ENCODE measurements at places on chromosomes 4 and X. TPM values are rescaled to one million over a fixed set of nuclear protein-coding genes. Genes with fewer than 3 reads are reported as not detected.

DNA sequence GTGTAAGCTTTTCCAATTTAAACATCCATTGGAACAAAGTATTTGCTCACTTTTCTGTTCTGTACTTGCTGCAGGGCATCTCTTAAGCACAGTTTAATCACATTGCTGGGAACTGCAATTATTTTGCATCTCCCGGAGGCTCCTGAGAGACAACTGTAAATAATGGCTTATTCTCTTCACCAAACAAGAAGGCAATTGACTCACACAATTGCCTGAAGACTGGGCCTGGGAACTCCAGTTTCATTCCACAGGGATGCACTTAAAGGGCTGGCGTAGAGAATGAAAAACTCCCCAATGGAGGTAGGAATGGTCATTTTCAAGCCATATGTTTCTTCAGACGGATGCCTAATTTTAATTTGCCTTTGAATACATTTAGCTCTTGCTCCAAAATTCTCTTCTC lies 29.5 kb downstream of the TFDP3 start:
- no peaks in the 10 kb centered on the region for H3K36me3 ChIP-seq
- no peak for DNase-seq
- peaks cover 3% of the 10 kb centered on the region for H3K27me3 ChIP-seq

- no peaks in the 10 kb centered on the region for H3K27me3 ChIP-seq
- peak overlapping the region; percentile 95 for H3K4me3 ChIP-seq
- H3K4me1 ChIP-seq: peaks cover 12% of the 10 kb centered on the region
- peaks cover 8% of the 10 kb centered on the region for H3K36me3 ChIP-seq
- DNase-seq: no peak
Measured at GRCh38 chrX:103254171-103254824, 657 bp downstream of the TCEAL8 start.

DNA sequence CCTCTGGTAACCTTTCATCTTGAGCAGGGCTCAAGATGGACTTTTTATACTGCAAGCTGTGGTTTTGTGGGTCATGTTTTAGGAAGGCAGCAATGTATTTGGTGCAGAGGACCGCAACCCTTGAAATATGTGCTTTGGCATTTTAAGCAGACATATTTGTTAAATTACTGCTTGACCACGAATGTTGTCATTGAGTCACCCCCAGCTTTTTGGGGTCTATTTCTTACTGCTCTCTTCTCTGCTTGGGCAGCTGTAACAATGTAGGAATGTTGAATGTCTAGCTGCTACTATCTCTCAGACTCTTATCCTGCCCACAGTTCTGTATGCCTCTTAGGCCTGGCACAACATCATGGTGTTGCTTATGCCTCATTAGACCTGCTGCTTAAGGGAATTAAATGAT lies 6.0 kb downstream of the RBPJ start:
- no peaks in the 10 kb centered on the region for H3K27me3 ChIP-seq
- H3K36me3 ChIP-seq: peaks cover 1% of the 10 kb centered on the region
- DNase-seq: no peak
- H3K4me3 ChIP-seq: no peak overlapping the region
- H3K27ac ChIP-seq: no peak overlapping the region
- H3K4me1 ChIP-seq: peaks cover 28% of the 10 kb centered on the region

The GPR173 gene
- total RNA-seq: 0.10 TPM

The FGFBP1 gene
- total RNA-seq: not detected

The RTL9 gene
- total RNA-seq: not detected

- H3K36me3 ChIP-seq: no peaks in the 10 kb centered on the region
- no peaks in the 10 kb centered on the region for H3K4me1 ChIP-seq
- H3K27ac ChIP-seq: no peak overlapping the region
- no peaks in the 10 kb centered on the region for H3K27me3 ChIP-seq
Measured at GRCh38 chr4:70632028-70632427, 3.5 kb downstream of the ENAM start.

DNA sequence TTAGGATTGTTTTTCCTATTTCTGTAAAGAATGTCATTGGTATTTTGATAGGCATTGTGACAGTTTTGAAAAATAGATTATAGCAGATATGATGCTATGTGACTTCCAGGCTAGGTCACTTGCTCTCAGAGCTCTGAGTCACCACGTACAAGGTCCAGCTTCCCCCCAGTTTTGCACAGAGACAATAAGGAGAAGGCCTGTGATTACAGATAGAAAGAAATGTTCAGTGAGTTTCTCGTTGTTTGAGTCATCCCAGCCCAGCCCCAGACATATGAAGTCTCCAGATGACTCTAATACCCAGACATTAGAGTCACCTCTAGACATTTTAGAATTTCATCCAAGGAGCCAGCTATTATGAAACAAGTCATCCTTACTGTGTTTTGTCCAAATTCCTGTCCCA lies 57.2 kb downstream of the MFAP3L start:
- no peaks in the 10 kb centered on the region for H3K36me3 ChIP-seq
- no peak overlapping the region for H3K4me3 ChIP-seq
- no peak overlapping the region for H3K27ac ChIP-seq
- H3K4me1 ChIP-seq: no peaks in the 10 kb centered on the region
- DNase-seq: no peak
- peaks cover under 1% of the 10 kb centered on the region for H3K27me3 ChIP-seq

The MAOB gene
- total RNA-seq: not detected

DNA sequence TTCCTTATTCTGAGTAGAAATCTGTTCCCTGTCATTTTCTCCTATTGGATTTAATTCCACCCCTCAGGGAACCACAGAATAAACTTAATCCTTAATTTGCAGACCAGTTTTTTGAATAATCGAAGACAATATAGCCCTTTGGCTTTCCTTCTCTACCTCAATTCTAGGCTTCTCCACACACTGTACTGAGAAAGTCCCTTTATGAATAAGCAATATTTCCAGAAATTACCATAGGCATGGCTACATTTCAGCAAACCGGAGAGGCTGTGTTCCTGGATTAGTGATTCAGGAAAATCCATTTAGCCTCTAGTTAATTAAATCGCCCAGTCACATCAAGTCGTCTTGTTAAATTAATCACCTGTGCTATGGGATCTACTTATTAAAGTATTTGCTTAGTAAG lies 125.1 kb downstream of the ANAPC4 start:
- no peak for DNase-seq
- H3K4me3 ChIP-seq: no peak overlapping the region
- no peaks in the 10 kb centered on the region for H3K36me3 ChIP-seq
- H3K27ac ChIP-seq: no peak overlapping the region

DNA sequence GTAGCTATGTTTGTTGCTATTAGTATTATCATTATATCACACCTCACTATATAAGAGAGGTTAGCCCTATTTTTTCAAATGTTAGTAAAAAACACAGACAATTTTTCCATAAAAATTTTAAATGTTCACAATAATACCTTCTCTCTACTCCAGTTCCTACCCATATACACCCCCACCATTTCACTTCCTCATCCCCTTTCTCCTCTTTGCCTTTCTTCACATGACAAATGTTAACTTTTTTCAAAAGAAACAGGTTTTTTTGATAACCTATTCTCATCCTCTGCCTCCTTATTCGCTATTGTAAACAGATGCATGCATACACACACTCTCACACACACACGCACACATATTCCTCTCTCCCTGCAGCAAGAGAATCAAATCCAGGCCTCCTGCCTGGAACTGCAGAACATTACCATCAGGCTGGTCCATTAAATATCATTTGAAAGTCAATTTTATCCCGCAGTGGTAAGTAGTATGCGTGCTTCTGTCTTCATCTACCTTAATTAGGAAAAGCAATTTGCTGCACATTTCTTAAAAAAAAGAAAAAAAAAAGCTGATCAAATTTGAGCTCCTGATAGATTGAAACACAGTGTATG lies 55.5 kb downstream of the MID1IP1 start:
- H3K36me3 ChIP-seq: no peaks in the 10 kb centered on the region
- no peak for DNase-seq
- H3K4me1 ChIP-seq: peaks cover 2% of the 10 kb centered on the region

DNA sequence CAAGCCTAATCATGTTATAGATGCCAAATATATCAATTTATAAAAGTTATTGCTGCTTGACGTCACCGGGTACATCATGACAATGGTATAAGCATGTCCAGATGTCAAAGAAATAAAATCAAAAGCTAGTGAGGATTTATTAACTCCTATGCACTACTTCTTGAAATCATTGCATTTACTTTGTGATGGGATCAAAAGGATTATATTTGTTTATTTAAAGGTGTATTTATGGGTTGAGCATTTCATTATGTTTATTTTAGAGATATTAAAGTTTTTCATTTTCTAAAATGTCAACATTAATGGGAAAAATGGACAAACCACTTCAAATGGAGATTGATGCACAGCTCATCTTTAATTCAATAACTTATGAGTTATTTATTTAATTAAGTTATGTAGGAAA lies 277.8 kb downstream of the EPHA5 start:
- H3K27me3 ChIP-seq: no peaks in the 10 kb centered on the region
- no peak overlapping the region for H3K4me3 ChIP-seq
- no peak for DNase-seq
- no peaks in the 10 kb centered on the region for H3K36me3 ChIP-seq

GRCh38 chrX:48752498-48752897 lies 9.0 kb upstream of the GLOD5 start:
- H3K27ac ChIP-seq: no peak overlapping the region
- H3K27me3 ChIP-seq: no peaks in the 10 kb centered on the region
- no peak overlapping the region for H3K4me3 ChIP-seq

The ATP6AP2 gene
- total RNA-seq: 48.6 TPM

DNA sequence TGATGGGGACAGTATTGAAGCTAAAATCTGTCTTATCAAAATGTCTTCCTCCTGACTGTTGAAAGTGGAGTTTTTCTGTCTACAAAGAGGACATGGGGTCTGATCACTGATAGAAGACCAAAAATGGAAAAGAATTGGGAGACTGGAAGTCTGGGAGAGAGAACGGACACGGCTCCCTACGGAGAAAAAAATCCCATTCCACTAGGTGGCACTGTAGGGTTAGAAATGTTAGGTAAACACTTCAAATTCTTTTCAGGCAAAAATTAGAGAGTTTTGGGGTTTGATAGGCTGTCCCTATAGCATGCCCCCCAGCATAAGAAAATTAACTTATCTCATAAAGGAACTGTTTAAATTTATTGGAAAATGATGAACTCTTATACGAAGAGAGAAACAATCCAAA lies 200.5 kb downstream of the FAM133A start:
- H3K36me3 ChIP-seq: no peaks in the 10 kb centered on the region
- DNase-seq: no peak
- no peak overlapping the region for H3K4me3 ChIP-seq
- H3K27me3 ChIP-seq: no peaks in the 10 kb centered on the region
- no peak overlapping the region for H3K27ac ChIP-seq
- no peaks in the 10 kb centered on the region for H3K4me1 ChIP-seq

GRCh38 chrX:2320580-2321327 lies 180.0 kb downstream of the DHRSX start:
- peak overlapping the region; percentile 53 for H3K27ac ChIP-seq
- H3K27me3 ChIP-seq: no peaks in the 10 kb centered on the region
- H3K36me3 ChIP-seq: peaks cover 4% of the 10 kb centered on the region
- H3K4me1 ChIP-seq: peaks cover 56% of the 10 kb centered on the region

The MAGEC3 gene
- total RNA-seq: not detected

The GIMD1 gene
- total RNA-seq: not detected

DNA sequence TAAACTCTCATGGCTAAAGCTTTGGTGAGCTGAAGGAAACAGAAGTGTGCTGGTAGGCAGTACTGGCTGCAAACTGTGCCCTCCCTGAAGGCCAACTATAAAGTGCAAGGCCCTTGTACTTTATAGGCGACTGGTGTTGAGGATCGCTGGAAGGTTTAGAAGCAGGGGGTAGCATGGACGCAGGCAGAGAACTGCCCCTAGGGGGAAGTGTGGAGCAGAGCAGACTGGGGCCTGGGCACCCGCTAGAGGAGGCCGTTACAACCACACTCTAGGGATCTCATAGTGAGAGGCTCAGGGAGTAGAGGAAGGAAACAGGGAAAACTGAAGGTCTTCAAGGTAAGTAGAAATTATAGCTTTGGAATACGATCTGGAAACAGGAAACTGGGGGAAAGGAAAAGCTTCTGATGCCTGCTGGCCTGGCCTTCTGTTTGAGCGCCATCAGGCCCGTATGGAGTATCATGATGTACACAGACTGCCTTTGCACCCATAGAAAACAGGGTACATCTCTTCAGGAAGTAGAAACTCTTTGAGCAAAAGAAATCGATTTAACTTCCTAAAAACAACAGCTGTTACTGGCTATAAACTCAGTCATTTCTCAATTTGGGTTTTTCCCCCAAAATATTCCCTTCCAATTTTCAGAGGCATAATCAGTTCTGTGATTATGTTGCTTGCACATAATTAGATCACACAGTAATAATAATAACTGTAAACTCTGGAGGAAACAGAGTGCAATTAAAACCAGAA lies 23.9 kb upstream of the TMSB4X start:
- DNase-seq: no peak
- no peaks in the 10 kb centered on the region for H3K36me3 ChIP-seq
- H3K4me1 ChIP-seq: peaks cover 91% of the 10 kb centered on the region
- H3K27me3 ChIP-seq: no peaks in the 10 kb centered on the region
- peak overlapping the region; percentile 96 for H3K27ac ChIP-seq
- H3K4me3 ChIP-seq: peak overlapping the region; percentile 80

GRCh38 chr4:3375688-3376087 lies 66.1 kb upstream of the HGFAC start:
- peaks cover 24% of the 10 kb centered on the region for H3K4me1 ChIP-seq
- no peak overlapping the region for H3K27ac ChIP-seq
- H3K27me3 ChIP-seq: peaks cover 7% of the 10 kb centered on the region
- no peak overlapping the region for H3K4me3 ChIP-seq
- no peak for DNase-seq
- H3K36me3 ChIP-seq: peaks cover 4% of the 10 kb centered on the region

DNA sequence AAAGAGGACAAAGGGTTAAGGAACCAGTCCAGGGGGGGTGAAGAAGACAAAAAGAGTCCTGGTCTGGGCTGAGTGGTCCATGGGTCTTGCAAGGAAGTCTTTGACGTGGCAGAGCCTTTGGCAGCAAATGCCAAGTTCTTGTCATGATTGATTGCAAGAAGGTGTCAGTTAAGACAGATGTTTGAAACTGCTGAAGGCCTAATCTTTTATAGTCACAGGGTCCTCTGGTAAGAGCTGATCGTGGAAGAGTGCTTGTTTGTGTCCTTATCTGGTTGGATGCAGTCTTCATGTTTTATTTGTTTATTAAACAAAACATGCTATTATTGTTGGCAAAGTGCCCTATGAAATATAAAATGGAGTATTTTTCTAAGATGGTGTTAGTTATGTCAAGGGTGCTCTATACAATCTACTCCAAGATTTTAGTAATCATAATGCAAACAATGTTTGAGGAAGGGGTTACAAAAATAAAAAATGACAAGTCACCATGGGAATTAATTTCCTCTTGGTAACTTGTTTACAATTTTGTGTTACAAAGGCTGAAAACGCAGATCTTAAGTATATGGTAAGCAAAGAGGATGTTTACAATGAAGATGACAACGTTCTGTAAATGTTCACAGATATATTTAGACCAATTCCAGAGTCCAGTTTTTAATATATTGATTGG lies 85.9 kb downstream of the MAGED4 start:
- no peak overlapping the region for H3K4me3 ChIP-seq
- no peaks in the 10 kb centered on the region for H3K4me1 ChIP-seq
- H3K27ac ChIP-seq: no peak overlapping the region
- no peaks in the 10 kb centered on the region for H3K36me3 ChIP-seq
- peaks cover 8% of the 10 kb centered on the region for H3K27me3 ChIP-seq
- DNase-seq: no peak

The RBMXL3 gene
- not detected for total RNA-seq

GRCh38 chr4:121185960-121186359 lies 21.8 kb upstream of the TNIP3 start:
- H3K36me3 ChIP-seq: no peaks in the 10 kb centered on the region
- no peak overlapping the region for H3K27ac ChIP-seq
- H3K4me3 ChIP-seq: no peak overlapping the region
- no peak for DNase-seq
- peaks cover 4% of the 10 kb centered on the region for H3K4me1 ChIP-seq
- no peaks in the 10 kb centered on the region for H3K27me3 ChIP-seq

- peak; percentile 31 for DNase-seq
- no peaks in the 10 kb centered on the region for H3K27me3 ChIP-seq
- H3K36me3 ChIP-seq: no peaks in the 10 kb centered on the region
- H3K4me1 ChIP-seq: peaks cover 12% of the 10 kb centered on the region
Measured at GRCh38 chr4:40908702-40909362, 159.1 kb downstream of the NSUN7 start.

The TLR10 gene
- 107 TPM for total RNA-seq

All from activated B cell treated with CpG ODN at 0.5 μM for 24 hours (primary cell).